Globus pallidus (tissue), 1 donor: ENCODE measurements at places on chromosomes 2 and 18.

DNA sequence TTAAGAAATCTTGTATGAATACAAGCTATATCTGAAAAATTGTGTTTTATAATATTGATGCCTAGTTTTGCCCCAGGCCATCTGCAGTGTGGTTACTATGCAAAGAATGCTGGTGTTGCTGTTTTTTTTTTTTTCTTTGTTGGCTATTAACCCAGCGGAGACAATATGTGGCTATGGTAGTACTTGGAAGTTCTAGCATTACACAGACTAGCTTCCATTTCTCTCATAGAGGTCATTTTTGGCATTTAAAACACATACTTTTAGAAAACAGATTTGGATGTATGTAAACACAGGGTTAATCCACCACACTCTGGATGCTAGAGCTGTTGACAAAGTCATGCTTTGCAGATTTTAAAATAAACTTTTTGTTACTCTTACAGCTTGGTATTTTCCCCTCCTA lies 209.8 kb downstream of the NEDD4L start:
- no peak for DNase-seq

DNA sequence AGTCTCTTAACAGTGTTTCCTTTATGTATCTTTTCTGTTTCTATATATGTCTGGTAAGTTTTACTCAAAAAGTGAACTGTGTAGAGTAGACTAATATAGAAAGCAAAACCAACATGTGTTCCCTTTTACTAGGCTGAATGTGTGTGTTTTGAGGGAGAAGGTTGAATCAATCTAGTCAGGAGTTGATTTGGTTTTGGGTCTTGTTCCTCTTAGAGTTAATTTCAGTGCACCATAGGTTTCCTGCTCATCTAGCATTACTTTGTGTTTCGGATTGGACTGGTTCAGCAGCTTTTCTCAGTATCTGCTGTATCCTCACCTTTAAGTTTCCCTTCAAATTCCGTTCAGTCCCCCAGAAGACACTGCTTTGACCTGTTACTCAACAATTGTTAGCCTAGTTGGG lies 52.0 kb upstream of the TRIM43 start:
- peak; percentile 22 for DNase-seq

DNA sequence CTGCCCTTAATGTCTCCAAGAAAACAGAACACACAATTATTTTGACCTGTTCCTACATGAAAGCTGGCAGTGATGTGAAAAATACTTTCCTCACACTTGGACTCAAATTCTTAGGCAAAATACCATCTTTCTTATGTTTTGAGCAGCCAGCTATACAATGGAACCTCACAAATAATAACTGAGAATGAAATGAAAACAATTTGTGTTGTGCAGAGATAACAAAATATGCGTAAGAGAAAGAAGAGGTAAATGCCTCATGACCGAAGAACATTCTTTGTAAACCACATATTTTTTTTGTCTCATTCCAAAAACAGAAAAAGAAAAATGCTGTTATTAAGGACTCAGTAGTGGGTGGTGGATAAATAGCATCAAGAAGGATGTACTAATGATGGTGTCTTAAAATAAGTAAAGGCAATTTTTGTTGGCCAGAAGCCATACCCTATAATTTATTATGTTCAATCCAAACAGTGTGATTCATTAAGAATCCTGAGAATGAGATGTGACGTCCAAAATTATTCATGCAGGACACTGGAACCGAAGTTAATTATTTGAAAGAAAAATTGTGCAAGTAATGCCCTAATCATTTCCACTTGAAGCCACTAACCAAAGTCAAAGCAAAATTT lies 193.0 kb upstream of the NETO1 start:
- no peak for DNase-seq

- no peak for DNase-seq
Observed at GRCh38 chr2:164593959-164594358, 27.3 kb downstream of the GRB14 start.

DNA sequence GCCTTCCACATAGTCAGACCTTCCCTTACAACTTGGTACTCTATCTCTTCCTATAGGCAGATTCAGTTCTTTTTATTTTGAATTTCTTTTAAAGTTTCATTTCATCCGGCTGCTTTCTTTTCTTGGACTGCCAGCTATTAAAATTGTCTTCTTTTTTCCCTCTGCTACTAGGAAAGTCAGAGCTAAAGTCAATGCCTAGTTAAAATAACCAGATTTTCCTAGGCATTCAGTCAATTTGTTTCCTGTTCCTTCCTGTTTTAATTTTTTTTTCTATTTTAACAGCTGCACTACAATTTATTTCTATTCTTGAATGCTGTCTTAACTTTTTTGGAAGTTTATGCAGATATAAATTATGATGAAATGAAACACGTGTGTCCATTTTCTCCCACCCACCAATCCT lies 84.8 kb downstream of the EVA1A start:
- no peak for DNase-seq

DNA sequence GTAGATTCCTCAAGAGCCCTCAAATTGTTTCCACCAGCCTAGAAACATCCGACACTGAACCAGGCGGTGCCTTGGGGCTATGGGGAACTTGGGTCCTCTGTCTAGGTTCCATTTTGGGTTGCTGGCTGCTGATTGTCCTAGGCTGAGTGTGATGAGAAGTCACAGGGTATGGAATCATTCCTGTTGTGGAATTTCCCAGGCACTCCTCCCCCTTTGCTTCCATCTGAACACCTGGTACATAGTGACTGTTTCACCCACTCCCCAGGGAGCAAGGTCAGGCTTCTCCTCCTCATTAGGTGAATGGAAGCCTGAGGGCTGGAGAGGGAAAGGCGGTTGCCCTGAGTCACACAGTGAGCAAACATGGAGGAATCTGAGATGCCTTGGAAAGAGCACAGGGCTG lies 4.5 kb downstream of the KIF3C start:
- no peak for DNase-seq

DNA sequence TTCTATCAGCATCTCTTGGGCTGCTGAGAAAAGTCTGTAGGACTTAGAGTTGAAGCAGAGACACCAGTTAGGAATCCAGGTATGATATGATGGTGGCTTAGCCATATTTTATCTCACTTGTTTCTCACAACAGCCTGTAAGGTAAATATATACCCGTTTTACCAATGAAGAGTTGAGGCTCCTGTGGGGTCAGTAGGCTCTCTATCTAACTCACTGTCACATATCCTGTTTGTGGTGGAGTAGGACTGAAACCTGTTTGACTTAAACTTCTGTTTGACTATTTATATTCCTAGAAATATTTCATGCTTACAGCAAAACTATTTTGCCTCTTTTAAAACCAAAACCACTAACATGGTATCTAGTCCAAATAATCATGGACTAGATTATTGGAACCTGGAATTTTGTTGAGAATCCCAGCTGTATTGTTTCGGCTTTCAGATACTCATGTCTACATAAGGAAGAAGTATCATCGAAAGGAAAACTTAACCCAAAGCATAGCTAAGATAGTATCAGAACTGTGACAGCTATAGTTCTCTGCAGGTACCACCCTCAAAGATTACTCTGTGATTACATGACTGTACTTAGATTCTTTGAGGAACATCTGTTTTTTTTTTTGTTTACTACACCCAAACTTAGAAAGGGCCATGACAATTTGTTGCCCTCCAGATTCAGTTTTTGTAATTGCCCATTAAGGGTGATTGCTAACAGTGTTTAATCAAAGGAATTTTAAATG lies 216.1 kb upstream of the THUMPD2 start:
- DNase-seq, result no peak

DNA sequence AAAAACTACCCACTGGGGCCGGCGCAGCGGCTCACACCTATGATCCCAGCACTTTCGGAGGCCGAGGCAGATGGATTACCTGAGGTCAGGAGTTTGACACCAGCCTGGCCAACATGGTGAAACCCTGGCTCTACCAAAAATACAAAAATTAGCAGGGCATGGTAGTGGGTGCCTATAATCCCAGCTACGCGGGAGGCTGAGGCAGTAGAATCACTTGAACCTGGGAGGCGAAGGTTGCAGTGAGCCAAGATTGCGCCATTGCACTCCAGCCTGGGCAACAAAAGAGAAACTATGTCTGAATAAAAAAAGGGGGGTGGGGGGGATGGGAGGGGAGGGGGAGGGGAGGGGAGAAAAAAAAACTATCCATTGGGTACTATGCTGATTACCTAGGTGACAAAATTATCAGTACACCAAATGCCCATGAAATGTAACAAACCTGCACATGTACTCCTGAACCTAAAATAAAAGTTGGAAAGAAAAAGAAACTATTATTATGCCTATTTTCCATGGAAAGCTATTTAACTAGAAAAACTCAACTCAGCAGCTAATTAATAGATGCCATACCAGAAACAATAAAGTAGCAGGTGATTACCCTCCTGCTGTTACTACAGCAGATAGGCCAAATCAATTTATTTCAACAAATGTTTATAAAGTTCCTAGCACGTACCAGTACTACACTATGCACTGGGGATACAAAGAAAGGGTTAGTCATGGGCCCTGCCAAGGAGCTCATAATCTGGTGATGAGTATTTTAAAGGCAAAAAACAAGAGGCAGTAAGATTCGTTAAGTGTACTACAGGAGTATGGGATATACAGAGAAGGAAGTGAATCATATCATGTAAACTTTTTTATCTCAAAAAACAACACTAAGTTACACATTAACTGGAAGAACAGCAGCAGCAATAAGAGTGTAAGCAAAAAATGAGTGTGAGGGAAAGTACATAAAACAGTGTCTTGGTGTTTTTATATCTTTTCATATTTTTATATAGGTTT lies 112.8 kb upstream of the SLC39A10 start:
- DNase-seq, result no peak

DNA sequence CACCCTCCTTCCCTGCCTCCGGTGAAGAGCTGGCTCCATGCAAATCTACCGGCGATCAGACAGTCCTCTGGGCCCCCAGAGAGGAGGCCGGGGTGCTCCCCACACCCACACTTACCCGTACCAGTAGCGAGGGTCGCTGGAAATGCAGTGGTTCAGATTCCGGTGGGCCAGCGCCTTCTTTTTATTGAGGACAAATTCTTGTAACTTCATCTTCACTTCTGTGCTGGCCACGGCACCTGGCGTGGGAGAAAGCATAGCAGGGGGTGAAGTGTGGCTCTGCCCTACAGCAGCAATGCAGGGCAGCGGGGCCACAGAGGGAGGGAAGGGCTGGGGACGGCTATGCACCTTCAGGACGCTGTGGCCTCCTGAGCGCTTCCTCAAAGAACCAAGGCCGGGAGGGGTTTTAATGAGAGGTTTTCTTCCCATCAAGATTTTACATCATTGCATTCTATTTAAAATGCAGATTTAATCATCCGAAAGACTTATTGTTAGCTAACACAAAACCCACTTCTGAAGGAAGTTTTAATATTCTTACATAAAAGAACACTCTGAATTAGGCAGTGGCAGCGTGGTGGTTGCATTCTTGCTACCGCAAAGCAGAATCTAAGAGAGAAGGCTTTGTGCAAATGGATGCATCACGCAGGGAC lies 237.0 kb downstream of the HDAC4 start:
- DNase-seq, result no peak

DNA sequence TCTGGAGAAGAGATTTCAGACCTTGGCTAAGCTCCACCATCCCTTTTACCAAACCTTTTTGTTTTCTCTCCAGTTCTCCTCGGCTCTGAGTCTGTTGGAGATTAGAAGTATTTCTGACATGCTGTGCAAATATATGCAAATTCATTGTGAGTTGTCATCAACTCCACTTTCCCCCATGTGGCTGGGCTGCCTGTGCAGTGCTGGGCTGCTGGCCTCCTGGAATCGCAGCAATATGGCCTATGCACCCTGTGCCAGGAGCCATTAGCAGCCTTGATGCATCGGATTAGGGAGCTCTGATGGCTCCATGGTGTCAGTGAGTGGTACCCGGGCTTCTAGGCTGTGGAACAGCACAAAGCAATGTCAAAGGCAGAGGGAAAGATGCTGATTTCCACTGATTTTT lies 80.0 kb downstream of the GPR39 start:
- no peak for DNase-seq

GRCh38 chr2:188893972-188894371 lies 80.2 kb upstream of the COL3A1 start:
- no peak for DNase-seq

- no peak for DNase-seq
Observed at GRCh38 chr2:74072565-74072964, 75.1 kb downstream of the BOLA3 start.

GRCh38 chr2:37365669-37366068 lies 21.2 kb downstream of the QPCT start:
- DNase-seq, result no peak

DNA sequence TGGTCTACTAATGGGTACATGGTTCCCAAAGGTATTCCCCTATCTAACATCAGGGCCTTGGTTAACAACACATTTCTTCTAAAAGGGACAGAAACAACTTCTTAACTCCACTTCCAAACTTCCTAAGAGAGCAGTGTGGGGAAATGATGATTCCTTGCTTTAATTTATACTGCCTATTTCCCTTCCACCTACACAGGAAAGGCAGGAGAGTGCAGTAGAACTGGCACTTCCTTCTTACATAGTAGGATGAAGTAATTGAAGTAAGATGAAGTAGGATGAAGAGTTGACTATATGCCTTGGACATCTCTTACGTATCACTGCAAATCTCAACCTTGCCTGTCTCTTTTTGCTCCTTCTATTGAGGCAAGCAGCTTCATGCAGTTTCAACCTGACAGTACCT lies 54.7 kb downstream of the CD28 start:
- DNase-seq, result no peak

DNA sequence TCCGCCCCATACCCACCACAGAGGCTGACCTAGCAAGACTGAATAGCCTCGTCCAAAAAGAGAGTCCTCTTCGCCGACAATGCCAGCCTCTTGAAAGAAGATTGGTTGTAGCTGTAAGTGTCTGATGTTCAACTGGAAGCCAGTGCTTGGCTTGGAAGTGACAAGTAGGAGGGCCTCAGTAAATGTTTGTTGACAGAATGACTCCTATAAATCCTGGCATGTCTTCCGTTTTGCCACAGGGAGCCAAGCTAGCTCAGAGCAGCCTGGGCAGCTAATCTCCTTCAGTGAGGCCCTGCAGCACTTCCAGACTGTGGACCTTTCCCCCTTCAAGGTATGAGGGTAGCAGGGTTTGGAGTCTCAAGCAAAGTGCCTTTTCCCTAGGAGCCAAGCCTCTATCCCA lies 14.9 kb downstream of the ELMOD3 start:
- no peak for DNase-seq

- no peak for DNase-seq
Observed at GRCh38 chr2:168552450-168552856, 96.4 kb downstream of the CERS6 start.

GRCh38 chr2:43169099-43169945 lies 57.1 kb downstream of the ZFP36L2 start:
- DNase-seq, result no peak

DNA sequence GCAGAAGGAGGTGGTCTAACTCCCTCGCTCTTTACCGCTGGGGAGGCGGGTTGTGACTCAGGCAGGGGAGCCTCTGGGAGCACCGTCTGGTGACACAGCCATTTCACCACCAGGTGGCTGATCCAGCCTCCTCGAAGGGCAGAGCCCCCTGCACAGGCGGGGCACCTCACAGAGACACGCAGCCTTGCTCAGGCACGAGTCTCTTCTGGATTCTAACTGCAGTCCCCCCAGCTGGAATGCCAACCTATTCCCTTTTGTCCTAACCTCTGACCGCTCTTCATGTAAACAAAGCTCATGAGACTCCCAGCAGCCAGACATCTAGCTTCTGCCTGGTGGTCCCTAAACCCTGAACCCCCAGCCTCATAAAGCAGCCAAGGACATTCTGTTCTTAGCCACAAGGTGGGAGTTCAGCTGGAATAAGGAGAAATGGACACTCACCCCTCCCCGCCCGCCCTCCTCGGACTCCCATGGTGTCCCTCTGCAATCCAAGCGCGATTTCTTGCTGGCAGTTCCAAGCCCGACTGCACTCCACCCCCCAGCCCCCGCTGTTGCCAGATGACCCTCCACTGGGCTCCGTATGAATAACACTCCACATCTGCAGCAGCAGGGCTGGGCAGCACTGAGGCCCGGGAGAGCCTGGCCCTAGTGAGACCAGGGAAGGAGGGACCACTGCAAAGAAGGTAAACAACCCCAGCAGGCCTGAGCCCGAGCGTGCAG lies 84.3 kb downstream of the TNS1 start:
- DNase-seq, result peak; percentile 62
